ENCODE measurements at places on chromosomes 5 and 9. TPM values are rescaled to one million over a fixed set of nuclear protein-coding genes. Genes with fewer than 3 reads are reported as not detected.

DNA sequence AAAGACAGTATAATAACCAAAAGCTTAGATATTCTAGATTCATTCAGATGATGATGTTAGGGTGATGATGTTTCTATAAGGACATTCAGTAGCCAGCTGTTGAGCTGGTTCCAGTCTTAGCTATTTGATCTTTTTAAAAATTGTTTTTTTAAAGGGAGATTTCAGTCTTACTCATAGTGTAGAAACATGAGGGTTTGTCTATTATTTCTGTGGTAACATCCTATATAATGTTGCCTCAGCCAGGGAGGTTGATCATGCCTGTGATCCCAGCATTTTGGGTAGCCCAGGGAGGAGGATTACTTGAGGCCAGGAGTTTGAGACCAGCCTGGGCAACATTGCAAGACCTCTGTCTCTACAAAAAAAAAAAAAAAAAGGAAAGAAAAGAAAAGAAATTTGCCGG lies 167.8 kb downstream of the DOCK2 start:
- peaks cover 36% of the 10 kb centered on the region for H3K4me1 ChIP-seq
- H3K27ac ChIP-seq: peak overlapping the region; percentile 75
- no peak for DNase-seq
- H3K36me3 ChIP-seq: peaks cover 66% of the 10 kb centered on the region

F2RL2 gene
- not detected for total RNA-seq

DNA sequence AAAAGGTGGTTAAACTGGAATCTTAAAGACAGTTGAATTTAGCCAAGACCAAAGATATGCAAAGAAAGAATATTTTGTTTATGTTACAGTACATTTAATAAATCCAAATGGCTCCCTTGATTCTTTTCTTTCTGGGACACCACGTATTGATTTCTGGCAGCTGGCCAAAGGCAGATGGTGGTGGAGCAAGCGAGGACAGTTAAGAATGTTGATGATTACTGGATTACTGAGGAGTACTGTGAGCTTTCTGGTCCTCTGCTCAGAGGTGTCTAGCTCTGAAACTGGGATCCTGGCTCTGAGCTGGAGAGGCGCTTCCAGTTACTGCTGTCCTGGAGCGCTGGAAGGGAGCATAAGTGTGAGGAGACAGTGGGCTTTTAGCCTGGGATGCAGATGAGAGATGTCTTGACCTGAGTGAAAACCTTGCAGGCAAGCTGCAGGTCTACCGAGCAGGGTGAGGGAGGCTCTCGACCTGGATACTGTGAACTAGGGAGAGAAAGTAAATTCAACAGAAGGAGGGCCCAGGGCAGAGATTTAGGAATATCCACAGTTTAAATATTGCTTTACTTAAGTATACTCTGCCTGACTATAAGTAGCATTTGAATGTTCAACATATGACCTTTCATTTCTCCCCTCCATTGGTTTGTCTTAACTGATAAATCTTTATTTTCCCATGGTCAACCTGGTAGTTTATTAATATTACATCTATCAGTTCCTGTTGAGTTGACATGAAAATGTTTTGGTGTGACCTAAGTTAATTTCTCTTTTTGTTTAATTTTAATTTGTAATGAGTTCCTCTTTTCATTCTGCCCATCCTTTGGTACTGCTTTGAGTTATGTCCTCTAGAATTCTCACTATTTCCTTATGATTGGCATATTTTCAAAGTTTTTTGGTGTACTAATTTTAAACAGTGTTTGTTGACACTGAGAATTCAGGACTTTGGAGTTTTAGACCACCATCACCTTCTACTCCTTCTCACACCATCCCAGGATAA lies 3.7 kb downstream of the SYK start:
- H3K27ac ChIP-seq: no peak overlapping the region
- no peak for DNase-seq
- no peaks in the 10 kb centered on the region for H3K36me3 ChIP-seq
- H3K27me3 ChIP-seq: peaks cover 95% of the 10 kb centered on the region

GRCh38 chr9:90137801-90138200 lies 504.8 kb downstream of the DIRAS2 start:
- no peaks in the 10 kb centered on the region for H3K36me3 ChIP-seq
- no peak overlapping the region for H3K27ac ChIP-seq
- DNase-seq: no peak
- H3K4me1 ChIP-seq: no peaks in the 10 kb centered on the region
- no peak overlapping the region for H3K4me3 ChIP-seq
- peaks cover 33% of the 10 kb centered on the region for H3K27me3 ChIP-seq

DNA sequence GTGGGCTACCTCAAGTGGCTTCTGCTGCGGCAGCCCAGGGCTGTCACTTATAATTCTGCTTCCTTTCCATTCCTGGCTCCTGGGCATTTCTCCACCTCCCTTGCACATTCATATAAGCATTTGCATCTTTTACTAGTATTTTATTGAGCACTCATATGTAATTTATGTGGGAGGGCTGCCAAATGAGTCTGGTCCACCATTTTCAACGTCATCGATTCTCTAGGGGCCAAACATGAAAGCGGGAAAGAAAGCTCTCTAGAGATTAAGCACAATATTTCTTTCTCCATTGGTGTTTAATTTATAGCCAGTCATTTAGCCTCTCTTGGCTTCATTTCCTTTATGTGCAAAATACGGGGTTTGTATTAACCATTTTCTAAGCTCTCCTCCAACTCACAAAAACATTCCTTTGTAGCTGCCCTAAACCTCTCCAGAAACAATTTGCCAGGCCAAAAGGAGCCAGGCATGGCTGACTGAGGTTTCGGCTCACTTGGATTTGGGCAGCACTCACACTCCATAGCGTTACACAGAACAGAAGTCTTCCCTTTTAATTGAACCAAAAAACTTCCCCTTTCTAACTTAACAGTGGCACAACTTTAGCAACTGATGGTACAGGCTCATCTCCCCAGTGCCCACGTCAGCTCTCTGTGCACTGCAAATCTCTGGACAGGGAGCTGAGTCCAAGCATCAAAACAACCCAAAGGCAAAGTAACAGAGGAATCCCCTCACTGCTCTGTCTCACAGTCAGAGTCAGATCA lies 183.5 kb downstream of the ROR2 start:
- peaks cover 45% of the 10 kb centered on the region for H3K27me3 ChIP-seq
- no peak overlapping the region for H3K4me3 ChIP-seq
- H3K36me3 ChIP-seq: no peaks in the 10 kb centered on the region
- no peak overlapping the region for H3K27ac ChIP-seq
- no peaks in the 10 kb centered on the region for H3K4me1 ChIP-seq

GRCh38 chr5:136051486-136052220 lies 22.9 kb downstream of the TGFBI start:
- H3K27ac ChIP-seq: no peak overlapping the region
- H3K36me3 ChIP-seq: no peaks in the 10 kb centered on the region
- H3K4me1 ChIP-seq: peaks cover 1% of the 10 kb centered on the region
- no peak for DNase-seq
- peaks cover 2% of the 10 kb centered on the region for H3K27me3 ChIP-seq

CFAP90 gene
- not detected for total RNA-seq

DNA sequence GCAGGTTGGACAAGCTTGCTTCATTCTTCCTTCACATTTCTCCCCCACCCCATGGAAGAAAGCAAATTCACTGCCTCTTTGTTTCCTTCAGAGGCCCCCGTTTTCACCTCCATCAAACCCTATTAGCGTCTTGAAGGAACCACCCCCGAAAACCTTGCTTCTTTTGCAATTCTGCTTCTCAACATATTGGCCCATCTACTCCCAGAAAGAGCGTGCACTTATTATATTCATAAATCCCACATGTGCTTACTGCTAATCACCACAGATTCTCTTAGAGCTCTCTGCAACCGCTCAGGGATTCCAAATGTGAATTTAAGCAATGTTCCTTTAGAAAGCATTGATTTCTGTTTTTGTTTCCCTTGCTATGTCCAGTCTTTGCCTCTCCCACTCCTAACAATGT lies 1.1 kb downstream of the F2RL2 start:
- H3K4me3 ChIP-seq: no peak overlapping the region
- H3K27me3 ChIP-seq: no peaks in the 10 kb centered on the region
- peaks cover 52% of the 10 kb centered on the region for H3K36me3 ChIP-seq
- peaks cover 17% of the 10 kb centered on the region for H3K4me1 ChIP-seq
- no peak overlapping the region for H3K27ac ChIP-seq

DNA sequence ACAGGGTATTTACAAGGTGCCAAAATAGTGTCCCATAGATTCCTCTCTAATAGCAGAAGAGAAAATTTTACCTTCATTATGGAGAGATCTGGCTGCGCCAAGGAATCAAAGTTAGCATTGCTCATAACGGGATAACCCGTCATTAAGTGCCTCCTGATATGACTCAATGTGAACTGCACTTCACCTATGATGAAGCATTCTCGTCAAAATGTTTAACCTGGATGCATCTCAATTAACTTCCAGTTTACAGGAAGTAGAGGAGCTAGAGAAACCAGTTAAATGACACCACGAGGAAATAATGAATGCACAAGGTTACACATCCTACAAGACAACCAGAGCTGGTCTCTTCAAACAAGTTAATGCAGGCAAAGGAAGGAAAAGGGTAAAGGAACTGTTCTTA lies 17.2 kb downstream of the FBXW11 start:
- H3K4me1 ChIP-seq: peaks cover 47% of the 10 kb centered on the region
- H3K4me3 ChIP-seq: no peak overlapping the region
- peaks cover 35% of the 10 kb centered on the region for H3K36me3 ChIP-seq
- DNase-seq: no peak

- peaks cover 14% of the 10 kb centered on the region for H3K4me1 ChIP-seq
- H3K27me3 ChIP-seq: no peaks in the 10 kb centered on the region
- no peak for DNase-seq
- H3K27ac ChIP-seq: no peak overlapping the region
- no peak overlapping the region for H3K4me3 ChIP-seq
- no peaks in the 10 kb centered on the region for H3K36me3 ChIP-seq
These were observed 53.4 kb downstream of the SNX18 start for GRCh38 chr5:54570916-54571315.

DNA sequence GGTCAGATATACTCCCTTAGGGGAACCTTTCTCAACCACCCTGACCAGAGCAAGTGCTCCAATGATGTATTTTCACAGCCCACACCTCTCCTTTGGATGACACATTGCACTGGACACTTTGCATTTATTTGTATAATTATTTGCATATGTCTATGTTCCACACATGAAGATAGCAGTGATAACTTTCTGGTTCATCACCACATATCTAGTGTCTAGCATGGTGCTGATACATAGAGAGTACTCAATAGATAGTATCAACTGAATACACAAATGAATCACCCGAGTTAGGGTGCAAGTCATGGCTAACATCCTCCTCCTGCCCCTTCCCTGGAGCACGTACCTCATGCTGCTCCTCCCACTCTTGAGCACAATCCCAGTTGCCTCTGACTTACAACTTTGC lies 617.6 kb downstream of the EBF1 start:
- no peaks in the 10 kb centered on the region for H3K4me1 ChIP-seq
- DNase-seq: no peak
- H3K27ac ChIP-seq: no peak overlapping the region
- H3K4me3 ChIP-seq: no peak overlapping the region

- no peak overlapping the region for H3K27ac ChIP-seq
- H3K36me3 ChIP-seq: no peaks in the 10 kb centered on the region
- DNase-seq: no peak
- H3K4me3 ChIP-seq: no peak overlapping the region
- peaks cover 6% of the 10 kb centered on the region for H3K27me3 ChIP-seq
These were observed 31.6 kb downstream of the S1PR3 start for GRCh38 chr9:89022902-89023301.

- no peaks in the 10 kb centered on the region for H3K27me3 ChIP-seq
- no peak overlapping the region for H3K4me3 ChIP-seq
- no peak overlapping the region for H3K27ac ChIP-seq
- H3K36me3 ChIP-seq: no peaks in the 10 kb centered on the region
These were observed 95.5 kb downstream of the ZCCHC7 start for GRCh38 chr9:37215830-37216229.

- no peak overlapping the region for H3K27ac ChIP-seq
- H3K4me3 ChIP-seq: no peak overlapping the region
- H3K4me1 ChIP-seq: no peaks in the 10 kb centered on the region
- no peaks in the 10 kb centered on the region for H3K27me3 ChIP-seq
- H3K36me3 ChIP-seq: peaks cover 40% of the 10 kb centered on the region
These were observed 143.4 kb upstream of the DHFR start for GRCh38 chr5:80798166-80798565.

DNA sequence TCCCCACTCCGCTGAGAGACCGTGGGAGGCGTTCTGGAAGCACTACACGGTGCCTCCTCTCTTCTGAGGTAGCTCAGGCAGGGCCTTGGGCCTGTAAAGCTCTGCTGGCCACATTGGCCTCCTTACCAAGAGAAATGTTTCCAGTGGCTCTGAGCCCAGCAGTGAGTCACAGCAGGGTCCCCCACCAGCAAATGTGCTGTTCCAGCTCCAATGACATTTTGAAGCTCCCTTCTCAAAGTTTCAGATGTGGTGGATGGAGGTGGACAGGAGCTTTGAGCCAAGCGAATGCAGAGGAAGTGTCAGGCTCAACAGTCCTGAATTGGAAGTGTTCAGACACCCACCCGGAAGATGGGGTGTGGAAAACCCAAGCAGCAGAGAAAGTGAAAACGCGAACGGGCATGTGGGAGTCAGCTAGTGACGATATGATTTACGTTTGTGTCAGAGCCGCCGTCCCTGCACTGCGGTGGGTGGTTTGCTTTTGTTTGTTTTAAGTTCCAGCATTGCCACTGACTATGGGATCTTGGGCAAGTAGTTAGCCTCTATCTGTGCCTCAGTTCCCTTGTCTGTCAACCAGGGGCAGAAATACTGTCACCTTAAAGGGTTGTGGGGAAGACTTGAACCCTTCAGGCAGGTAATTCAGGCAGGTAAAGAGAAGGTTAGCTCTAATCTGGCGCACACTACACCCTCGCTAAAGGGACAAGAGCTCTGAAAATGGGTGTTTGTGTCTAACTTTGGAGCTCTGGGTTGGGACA lies 38.2 kb downstream of the C5orf15 start:
- H3K27ac ChIP-seq: peak overlapping the region; percentile 60
- peak overlapping the region; percentile 43 for H3K4me3 ChIP-seq
- H3K27me3 ChIP-seq: no peaks in the 10 kb centered on the region
- H3K36me3 ChIP-seq: no peaks in the 10 kb centered on the region
- peak; percentile 61 for DNase-seq

DNA sequence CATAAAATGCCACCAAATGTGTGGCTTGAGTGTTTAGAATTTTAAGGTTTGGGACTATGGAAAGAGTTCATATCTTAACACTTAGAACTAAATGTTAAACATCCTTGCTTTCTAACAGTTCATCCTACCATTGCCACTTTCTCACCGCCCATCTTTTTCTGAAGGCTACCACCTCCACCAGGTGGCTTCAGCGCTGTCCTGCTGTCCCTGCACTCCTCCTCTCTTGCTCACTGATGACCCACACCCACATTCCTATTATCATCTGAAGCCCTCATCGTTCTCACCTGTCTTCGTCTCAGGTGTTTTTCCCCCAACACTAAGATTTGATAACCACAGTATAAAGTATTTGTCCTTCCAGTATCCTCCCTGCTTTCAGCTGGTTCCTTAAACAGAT lies 7.4 kb downstream of the MEGF10 start:
- no peaks in the 10 kb centered on the region for H3K4me1 ChIP-seq
- H3K36me3 ChIP-seq: no peaks in the 10 kb centered on the region
- no peak overlapping the region for H3K4me3 ChIP-seq
- H3K27ac ChIP-seq: no peak overlapping the region
